ENCODE measurements at places on chromosomes 5 and 9.

DNA sequence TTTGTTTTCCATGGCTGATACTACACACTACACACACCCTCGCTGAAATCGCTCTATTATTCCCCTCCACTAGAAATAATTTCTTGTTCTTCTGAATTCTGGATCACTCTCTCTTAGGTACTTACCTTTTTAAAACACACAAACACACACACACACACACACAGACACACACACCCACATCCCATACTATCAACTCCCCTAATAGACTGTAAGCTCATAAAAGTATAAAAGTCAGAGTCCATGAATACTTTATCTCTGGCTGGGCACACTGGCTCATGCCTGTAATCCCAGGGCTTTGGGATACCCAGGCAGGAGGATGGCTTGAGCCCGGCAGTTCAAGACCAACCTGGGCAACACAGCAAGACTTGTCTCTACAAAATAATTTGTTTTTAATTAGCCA, 11.1 kb downstream of the STRBP start:
- DNase-seq: no peak

DNA sequence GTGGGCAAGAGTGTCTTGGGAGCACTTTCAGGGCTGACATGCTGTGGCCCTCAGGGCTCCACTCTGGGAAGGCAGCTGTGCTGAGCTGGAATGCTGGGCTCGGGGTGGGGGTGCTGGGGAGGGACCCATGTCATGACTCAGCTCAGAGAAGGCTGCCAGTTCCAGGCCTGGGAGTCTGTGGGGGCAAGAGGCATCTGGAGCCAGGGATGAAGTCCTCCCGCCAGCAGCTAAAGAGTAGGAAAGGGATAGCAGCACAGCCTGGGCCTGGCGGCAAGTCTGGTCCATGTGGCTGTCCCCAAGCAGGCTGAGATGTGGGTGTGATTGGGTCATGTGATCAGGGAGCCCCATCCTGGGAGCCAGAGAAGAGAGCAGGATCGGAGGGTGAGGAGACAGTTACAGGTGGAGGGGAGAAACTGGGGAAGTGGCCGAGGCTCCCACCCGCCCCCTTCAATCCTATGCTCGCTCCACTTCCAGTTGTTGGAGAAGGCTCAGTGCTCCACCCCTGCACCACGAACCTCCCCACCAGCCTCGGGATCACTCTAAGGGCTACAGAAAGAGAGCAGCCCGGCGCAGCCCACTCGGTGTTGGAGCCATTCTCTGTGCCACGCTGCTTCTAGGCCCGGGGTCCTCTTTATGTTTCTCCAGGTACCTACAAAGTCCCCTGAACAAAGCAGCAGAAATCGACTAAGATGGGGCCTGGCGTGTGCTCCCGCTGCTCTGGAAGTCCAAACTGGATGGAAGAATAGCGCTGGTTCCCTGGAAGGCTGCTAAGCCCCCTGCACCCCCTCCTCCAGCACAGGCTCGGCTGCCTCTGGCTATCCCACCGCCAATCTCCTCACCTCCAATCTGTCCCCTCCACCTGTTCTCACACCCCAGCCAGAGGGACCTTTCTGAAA, 12.0 kb downstream of the PDGFRB start:
- no peak for DNase-seq

DNA sequence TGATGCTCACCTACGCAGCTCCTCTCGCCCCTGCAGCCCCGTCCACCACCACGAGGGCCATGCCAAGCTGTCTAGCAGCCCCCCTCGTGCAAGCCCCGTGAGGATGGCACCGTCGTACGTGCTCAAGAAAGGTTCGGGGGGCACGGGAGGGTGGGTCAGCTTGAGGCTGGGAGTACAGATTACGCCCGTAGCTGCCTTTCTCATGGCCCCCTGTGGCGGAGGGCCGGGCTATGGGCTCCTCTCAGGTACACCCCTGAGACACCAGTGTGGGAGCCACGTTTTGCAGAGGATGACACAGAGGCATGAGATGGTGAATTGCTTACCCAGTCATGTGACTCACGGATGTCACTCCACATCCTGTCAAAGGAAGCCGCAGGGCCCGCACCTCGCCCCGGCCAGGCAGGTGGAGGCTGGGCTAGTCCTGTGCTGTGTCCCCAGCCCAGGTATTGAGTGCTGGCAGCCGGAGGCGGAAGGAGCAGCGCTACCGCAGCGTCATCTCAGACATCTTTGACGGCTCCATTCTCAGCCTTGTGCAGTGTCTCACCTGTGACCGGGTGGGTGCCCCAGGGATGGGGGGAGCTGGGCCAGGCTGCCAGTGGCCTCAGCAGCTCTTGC, 33.7 kb downstream of the USP20 start:
- DNase-seq: no peak

- DNase-seq: no peak
Measured at GRCh38 chr9:26262421-26263107, 584.3 kb upstream of the TUSC1 start.

DNA sequence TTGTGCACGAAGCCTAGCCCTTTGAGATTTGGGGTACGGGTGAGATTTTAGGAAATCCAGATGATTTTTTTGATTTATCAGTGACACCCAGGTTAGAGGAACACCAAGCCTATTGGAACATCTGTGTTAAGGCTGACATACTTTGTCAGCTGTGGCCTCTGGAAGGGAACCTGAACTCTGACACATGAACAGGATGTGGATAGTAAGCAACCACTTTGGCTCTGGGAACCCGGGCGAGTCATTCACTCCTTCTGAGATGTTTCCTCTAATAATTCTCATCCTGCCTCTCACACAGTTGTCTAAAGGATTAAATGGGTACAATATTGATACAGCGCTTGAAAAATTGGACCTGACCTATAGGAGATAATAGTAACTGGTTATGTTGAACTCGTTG, 67.8 kb downstream of the FGF1 start:
- no peak for DNase-seq

DNA sequence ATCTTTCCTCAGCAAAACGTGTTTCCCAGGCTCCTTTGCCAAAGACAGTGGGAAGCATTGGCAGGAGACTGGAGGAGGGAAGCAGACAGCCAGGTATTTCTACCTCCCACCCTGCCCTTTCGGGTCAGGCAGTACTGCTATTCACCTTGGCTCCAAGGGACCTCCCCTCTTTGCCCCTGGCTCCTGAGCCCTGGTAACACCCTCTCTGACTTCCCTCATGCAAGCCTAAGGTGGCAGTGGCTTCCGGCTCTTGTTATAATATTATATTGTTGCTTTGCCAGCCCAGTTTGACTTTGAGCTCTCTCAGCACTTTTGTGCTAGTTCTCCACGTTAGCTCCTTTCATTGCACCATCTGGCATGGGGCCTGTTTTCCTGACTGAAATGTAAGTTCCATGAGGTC, 81.6 kb upstream of the IFNK start:
- no peak for DNase-seq

GRCh38 chr5:162393534-162393933, 326.0 kb downstream of the GABRG2 start:
- no peak for DNase-seq

DNA sequence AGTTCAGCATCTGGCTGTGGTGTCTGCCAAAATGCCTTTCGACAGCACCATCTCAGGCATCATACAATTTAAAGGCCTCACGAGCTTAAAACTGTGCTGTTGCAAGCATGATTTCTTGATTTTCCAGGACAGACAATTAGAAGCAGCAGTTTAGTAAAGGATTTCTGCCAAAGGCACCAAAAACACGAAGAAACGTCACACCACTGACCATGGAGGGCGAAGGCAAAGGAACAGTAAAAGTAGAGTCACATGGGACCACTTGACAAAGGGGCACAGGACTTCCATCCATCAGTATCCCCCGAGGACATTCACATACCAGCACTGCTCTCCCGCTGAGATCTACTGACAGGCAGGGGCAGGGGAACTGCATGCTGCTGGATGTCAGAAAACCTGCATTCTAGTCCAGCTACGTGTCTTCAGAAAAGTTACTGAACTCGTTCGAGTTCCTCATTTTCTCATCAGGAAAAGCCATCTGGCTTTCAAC, 70.4 kb upstream of the FBXW11 start:
- no peak for DNase-seq

DNA sequence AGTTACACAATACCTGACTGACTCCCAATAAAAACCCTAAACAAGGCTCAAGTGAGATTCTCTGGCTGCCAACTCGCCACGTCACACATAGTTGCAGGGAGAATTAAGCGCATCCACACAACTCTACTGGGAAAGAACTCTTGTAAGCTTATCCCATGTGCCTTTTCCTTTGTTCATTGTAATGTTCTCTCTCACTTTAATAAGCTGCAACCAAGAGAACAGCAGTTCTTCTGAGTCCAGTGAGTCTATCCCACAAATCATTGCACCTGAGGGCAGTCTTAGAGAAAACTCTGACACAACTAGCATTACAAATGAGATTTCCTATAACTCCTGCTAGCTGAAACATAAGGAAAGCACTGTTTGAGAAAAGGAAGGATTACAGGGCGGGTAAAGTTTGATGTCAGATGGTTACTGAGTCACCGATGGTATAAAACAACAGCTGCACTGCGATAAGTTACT, 27.4 kb downstream of the CENPK start:
- no peak for DNase-seq

DNA sequence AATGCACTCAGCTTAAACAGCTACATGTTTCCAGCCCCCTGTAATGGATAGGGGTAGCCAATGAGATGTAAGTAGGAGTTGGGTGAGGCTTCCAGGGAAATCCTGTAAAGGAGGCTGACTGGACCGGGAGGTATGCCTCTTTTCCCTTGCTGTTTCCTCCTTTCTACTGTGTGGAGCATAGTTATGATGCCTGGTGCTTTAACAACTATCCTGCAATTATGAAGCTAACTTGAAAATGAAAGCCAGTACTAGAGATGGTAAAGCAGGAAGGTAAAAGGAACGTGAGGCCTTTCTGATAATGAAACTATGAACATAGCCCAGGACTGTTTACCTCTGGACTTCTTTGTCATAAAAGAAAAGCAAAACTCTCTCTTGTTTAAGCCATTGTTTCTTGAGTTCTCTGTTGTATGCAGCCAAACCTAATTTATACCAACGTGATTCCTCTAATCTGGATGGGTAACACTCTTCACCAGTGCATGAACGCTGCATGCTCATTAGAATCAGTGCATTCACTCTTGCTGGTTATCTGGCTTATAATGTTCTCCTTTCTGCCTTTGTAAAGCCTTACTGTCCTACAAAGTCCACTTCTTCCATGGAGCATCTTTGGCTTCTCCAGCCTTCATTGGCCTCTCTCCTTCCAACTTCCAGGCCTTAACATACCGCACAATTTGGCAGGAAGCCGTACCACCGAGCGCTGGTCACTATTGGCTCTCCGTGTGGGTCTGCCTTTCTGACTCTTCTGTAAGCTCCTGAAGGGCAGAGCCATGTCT, 8.3 kb upstream of the ARHGEF28 start:
- DNase-seq: no peak

DNA sequence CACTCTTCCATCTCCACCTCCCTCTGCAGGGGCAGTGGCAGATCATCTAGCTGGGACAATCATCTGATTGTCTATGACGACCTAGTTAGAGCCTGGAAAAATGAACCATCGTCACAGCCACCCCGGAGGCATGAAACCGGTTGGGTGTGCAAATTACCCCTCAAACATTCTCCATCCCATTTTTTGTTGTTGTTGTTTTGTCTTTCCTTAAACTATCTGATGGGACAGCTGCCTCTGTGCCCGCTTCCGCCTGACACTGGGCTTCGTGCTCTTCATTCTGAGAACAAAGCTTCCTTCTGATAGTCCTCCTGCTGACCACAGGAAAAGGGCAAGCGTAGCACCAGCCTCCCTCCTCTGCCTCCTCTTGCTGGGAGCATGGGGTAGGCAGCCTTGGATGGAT, 7.0 kb upstream of the NDST1 start:
- no peak for DNase-seq
